ENCODE measurements at places on chromosomes 2 and 18. TPM values are rescaled to one million over a fixed set of nuclear protein-coding genes. Genes with fewer than 3 reads are reported as not detected.

Gene LRRTM1
- total RNA-seq, result not detected

Gene HOXD12
- total RNA-seq, result not detected

Gene MAP2
- 0.82 TPM for total RNA-seq

Gene TCF7L1
- 6.7 TPM for total RNA-seq

Gene MYO5B
- total RNA-seq, result 10.0 TPM

Gene CDH2
- 32.4 TPM for total RNA-seq

Data from A549 treated with CORT108297 at 1 μM for 4 hours (cell line).